ENCODE measurements at places on chromosomes 3 and 15. TPM values are rescaled to one million over a fixed set of nuclear protein-coding genes. Genes with fewer than 3 reads are reported as not detected.

GRCh38 chr3:25038271-25038670 lies 389.8 kb upstream of the RARB start:
- H3K27ac ChIP-seq = no peak overlapping the region
- H3K4me3 ChIP-seq = no peak overlapping the region
- no peaks in the 10 kb centered on the region for H3K27me3 ChIP-seq
- H3K4me1 ChIP-seq = peaks cover 8% of the 10 kb centered on the region
- no peak for DNase-seq

Gene ALDH1A2
- total RNA-seq = 27.3 TPM

DNA sequence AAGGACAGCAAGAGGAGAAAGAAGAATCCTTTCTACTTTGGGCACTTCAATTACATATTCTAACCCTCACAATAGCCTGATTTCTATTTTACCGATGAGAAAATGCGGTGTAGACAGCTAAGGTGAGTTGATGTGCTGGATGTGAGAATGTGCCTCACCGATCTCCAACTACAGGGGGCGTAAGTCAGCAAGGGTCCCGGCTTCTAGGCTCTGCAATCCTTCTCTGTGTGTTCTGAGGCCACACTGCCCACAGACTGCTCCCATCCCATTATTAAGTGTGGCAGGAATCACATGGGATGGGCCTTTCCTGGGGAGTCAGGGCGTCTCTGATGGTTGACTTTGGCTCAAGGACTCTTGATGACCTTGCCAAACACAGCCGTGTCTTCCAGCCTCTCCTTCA lies 23.6 kb upstream of the RPL35A start:
- H3K4me3 ChIP-seq = no peak overlapping the region
- DNase-seq = no peak
- no peak overlapping the region for H3K27ac ChIP-seq
- no peaks in the 10 kb centered on the region for H3K27me3 ChIP-seq

- DNase-seq = no peak
- H3K4me3 ChIP-seq = no peak overlapping the region
- H3K4me1 ChIP-seq = no peaks in the 10 kb centered on the region
- H3K27me3 ChIP-seq = no peaks in the 10 kb centered on the region
Measured at GRCh38 chr15:62099094-62099601, 32.4 kb downstream of the C2CD4A start.

All from upper lobe of right lung (tissue), 1 donor.